ENCODE measurements at places on chromosomes 11 and 22. TPM values are rescaled to one million over a fixed set of nuclear protein-coding genes. Genes with fewer than 3 reads are reported as not detected.
A peak's percentile ranks its signal among the peaks of the same experiment; 100 is the strongest.

GRCh38 chr11:126398721-126399120, 43.2 kb downstream of the ST3GAL4 start:
- H3K4me3 ChIP-seq: no peak overlapping the region
- H3K4me1 ChIP-seq: peaks cover 10% of the 10 kb centered on the region
- no peak for DNase-seq
- no peaks in the 10 kb centered on the region for H3K36me3 ChIP-seq
- H3K27ac ChIP-seq: no peak overlapping the region

GRCh38 chr11:111532365-111532709, 8.2 kb upstream of the LAYN start:
- no peaks in the 10 kb centered on the region for H3K4me1 ChIP-seq
- no peaks in the 10 kb centered on the region for H3K36me3 ChIP-seq
- no peak for DNase-seq

DNA sequence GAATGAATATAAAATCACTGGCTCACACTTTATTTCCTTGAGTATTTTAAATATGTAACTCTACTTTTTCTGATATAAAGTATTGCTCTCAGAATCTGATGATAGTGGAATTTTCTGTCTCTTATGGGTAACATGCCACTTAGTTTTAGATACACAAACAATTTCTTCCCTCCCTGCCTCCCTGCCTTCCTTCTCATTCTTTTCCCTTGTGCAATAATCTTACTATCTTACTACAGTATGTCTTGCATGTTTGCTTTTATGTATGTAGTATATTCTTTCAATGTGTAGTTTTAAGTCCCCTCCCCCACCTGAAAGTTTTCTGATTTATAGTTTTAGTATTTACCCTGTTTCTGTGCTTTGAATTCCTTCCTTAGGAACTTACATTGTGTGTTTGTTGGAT, 48.4 kb downstream of the INSC start:
- no peaks in the 10 kb centered on the region for H3K4me1 ChIP-seq
- DNase-seq: no peak
- no peak overlapping the region for H3K27ac ChIP-seq
- no peak overlapping the region for H3K4me3 ChIP-seq

The SEC14L6 gene
- not detected for total RNA-seq

The C11orf87 gene
- total RNA-seq: not detected

- peaks cover 9% of the 10 kb centered on the region for H3K4me1 ChIP-seq
- peak; percentile 64 for DNase-seq
- H3K27ac ChIP-seq: no peak overlapping the region
- H3K36me3 ChIP-seq: no peaks in the 10 kb centered on the region
- H3K4me3 ChIP-seq: no peak overlapping the region
- H3K27me3 ChIP-seq: no peaks in the 10 kb centered on the region
Measured at GRCh38 chr11:19316434-19316833, 75.7 kb upstream of the E2F8 start.

The OR8G5 gene
- total RNA-seq: not detected

DNA sequence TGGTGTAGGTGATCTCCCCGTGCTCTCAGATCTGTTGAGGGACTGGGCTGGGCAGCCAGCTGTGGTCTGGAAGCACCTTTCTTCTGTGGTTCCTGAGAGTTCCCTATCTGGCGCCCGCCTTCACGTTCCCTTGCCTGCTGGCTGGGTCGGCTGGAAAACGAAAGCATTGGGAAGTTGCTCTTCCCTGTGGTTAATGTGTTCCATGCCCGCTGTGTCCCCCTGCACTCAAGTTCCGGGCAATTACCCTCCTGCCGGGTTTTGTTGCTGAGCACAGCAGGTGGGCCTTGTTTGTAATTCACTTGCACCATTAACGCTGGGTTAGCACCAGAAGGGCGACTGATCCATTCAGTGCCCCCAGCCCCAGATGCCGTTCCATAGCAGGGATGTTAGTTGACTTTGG, 134.1 kb downstream of the GRIK4 start:
- peaks cover 6% of the 10 kb centered on the region for H3K27me3 ChIP-seq
- no peak overlapping the region for H3K4me3 ChIP-seq
- no peak overlapping the region for H3K27ac ChIP-seq
- no peaks in the 10 kb centered on the region for H3K36me3 ChIP-seq
- H3K4me1 ChIP-seq: no peaks in the 10 kb centered on the region
- DNase-seq: no peak

DNA sequence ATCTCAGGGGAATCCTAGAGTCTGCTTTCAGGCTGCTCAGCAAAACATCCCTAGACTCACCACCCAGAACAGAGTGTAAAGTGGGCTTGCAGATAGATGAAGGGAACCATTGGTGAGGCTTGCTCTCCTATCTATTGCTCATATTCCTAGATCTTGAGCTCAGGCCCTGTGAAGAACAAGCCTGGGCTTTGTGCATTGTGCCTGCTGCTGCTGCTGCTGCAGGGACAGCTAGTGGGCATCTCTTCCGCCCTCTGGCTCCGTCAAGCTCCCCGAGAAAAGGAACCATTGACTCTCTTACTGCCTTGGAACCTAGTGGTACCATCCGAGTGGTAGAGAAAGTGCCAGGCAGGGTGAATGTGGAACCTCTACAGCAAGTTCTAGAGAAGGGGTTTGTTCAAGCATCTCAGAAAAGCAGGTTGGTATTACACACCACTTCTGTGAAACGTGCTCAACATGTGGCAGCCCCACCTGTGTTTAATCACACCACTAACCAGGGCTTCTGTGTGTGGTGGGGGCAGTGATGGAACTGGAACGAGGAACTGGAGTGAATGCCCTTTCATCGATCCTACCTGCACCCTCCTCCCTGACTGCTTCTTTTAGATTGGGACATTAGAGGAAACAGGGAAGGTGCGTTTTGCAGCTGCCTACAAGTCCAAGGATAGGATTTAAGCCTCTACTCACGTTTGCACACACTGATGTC, 4.4 kb downstream of the BACE1-AS start:
- H3K27me3 ChIP-seq: no peaks in the 10 kb centered on the region
- H3K4me3 ChIP-seq: no peak overlapping the region
- H3K27ac ChIP-seq: no peak overlapping the region
- DNase-seq: no peak

DNA sequence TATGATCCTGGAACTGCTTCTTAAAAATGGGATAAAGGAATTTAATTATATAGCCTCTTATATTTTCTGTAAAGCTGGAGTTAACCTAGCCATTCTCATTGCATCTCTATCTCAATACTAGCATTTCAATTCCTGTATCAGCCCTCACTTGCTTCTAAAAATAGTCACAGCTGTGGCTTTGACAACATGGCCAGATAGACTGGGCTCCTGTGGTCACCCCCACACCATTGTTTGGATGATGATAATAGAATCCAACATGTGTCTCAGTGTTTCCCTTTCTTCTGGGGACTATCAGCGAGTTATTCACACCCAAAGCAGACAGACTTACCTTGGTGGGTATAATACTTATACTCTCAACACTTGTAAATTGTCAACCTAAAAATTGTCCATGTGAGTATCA, 6.9 kb downstream of the VWA5A start:
- no peak overlapping the region for H3K27ac ChIP-seq
- H3K4me3 ChIP-seq: no peak overlapping the region
- DNase-seq: no peak
- H3K4me1 ChIP-seq: no peaks in the 10 kb centered on the region

The ZP1 gene
- not detected for total RNA-seq

GRCh38 chr11:111514216-111515031, at the start of gene HOATZ:
TSS of gene HOATZ (plus strand) at chr11:111514778. CDS start at chr11:111514785, 7 bp downstream.
- H3K4me1 ChIP-seq: peaks cover 7% of the 10 kb centered on the region
- peak within 1 kb of the TSS; percentile 10 for H3K4me3 ChIP-seq
- H3K27me3 ChIP-seq: peaks cover 55% of the 10 kb centered on the region
- peak; percentile 60 for DNase-seq
- no peak within 1 kb of the TSS for H3K27ac ChIP-seq
- H3K36me3 ChIP-seq: no peaks in the 10 kb centered on the region

- H3K27me3 ChIP-seq: no peaks in the 10 kb centered on the region
- peak overlapping the region; percentile 68 for H3K4me3 ChIP-seq
- peak overlapping the region; percentile 89 for H3K27ac ChIP-seq
- peaks cover 49% of the 10 kb centered on the region for H3K4me1 ChIP-seq
Measured at GRCh38 chr22:24592058-24592850, 619 bp downstream of the LRRC75B start.

GRCh38 chr11:92387859-92388258, 163.2 kb downstream of the FAT3 start:
- H3K27ac ChIP-seq: no peak overlapping the region
- H3K36me3 ChIP-seq: no peaks in the 10 kb centered on the region
- no peak for DNase-seq
- H3K27me3 ChIP-seq: no peaks in the 10 kb centered on the region
- no peak overlapping the region for H3K4me3 ChIP-seq

- no peak for DNase-seq
- peaks cover 15% of the 10 kb centered on the region for H3K4me1 ChIP-seq
- H3K27me3 ChIP-seq: no peaks in the 10 kb centered on the region
- H3K4me3 ChIP-seq: no peak overlapping the region
- H3K36me3 ChIP-seq: no peaks in the 10 kb centered on the region
Measured at GRCh38 chr11:34363363-34364084, 5.7 kb upstream of the ABTB2 start.

DNA sequence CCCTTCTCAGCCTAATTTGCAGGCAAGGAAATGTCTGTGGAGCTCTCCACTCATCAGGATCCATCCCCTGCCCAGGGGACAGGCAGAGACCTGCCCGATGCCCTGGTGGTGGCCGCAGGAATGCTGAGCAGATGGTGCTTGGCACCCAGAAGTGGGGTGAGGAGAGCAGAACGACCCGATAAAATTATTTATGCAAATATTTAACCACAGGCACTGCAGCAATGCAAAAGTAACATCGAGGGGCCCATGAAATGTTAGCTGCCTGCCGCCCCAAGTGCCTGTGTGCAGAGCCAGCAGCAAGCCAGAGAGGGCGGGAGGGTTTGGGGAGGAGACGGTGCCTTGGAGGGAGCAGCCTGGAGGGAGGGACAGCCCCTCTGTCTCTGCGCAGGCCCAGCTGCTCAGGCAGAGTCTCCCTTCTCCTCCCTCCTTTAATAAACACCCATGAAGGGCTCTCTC, 205.5 kb downstream of the CTTN start:
- no peak for DNase-seq
- no peak overlapping the region for H3K27ac ChIP-seq
- no peaks in the 10 kb centered on the region for H3K27me3 ChIP-seq
- H3K36me3 ChIP-seq: no peaks in the 10 kb centered on the region
- no peaks in the 10 kb centered on the region for H3K4me1 ChIP-seq

The DLG2 gene
- total RNA-seq: 19.1 TPM

The SLC22A6 gene
- total RNA-seq: not detected

DNA sequence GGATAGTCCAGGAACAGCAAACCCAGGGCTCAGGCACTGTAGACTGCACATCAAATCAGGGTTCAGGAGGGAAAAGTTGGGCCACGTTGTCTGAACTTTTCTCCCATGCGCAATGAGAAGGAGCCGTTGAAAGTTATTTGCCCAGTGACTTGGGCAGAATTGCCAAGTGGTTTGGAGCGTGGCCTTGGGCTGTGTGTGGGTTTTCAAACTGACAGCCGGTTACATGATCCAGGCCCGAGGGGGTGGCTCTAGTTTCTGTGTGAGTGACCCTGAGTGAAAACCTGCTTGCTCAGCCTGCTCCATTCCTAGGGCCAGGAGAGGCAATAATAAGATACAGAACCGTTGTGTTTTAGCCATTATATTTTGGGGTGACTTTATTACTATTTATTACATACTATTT, 20.3 kb downstream of the MB start:
- no peak overlapping the region for H3K27ac ChIP-seq
- H3K4me3 ChIP-seq: no peak overlapping the region
- H3K4me1 ChIP-seq: peaks cover 22% of the 10 kb centered on the region

The RBM4B gene
- not detected for total RNA-seq

The DRD2 gene
- not detected for total RNA-seq

- H3K27ac ChIP-seq: no peak overlapping the region
- no peak for DNase-seq
- H3K36me3 ChIP-seq: no peaks in the 10 kb centered on the region
- H3K4me1 ChIP-seq: no peaks in the 10 kb centered on the region
- H3K27me3 ChIP-seq: no peaks in the 10 kb centered on the region
Measured at GRCh38 chr11:107179829-107180228, 161.6 kb upstream of the GUCY1A2 start.

The RPS6KA4 gene
- 103 TPM for total RNA-seq

The TTC36 gene
- not detected for total RNA-seq

DNA sequence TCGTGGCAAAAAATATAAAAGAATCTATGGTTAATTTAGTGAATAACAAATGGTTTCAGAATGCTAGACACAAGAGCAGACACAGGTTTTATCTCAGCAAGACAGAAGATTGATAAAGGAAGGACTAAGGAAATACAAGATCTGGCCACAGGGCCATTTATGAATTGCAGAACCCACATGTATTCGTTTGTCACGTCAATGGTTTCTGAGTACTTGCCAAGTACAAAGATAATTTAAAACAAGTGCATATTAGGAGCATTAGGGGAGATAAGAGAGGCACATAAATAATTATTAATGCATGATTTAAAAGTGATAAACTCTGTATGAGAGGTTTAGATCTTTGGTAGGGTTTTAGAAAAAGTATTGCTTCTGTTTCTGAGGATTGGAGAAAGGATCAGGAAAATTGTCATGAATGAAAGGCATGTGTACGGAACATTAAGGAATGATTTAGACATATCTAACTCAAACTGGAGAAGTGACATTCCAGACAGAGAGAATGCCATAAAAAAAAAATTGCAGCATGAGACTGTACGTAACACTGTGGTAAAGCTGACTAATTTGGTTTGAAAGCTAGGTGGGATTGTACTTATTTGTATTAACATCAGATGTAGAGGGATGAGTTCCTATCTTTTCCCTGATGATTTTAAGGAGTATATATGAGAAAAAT, 727.1 kb downstream of the NELL1 start:
- H3K4me3 ChIP-seq: no peak overlapping the region
- no peak overlapping the region for H3K27ac ChIP-seq
- no peaks in the 10 kb centered on the region for H3K27me3 ChIP-seq

GRCh38 chr11:86278226-86278625, 23.8 kb upstream of the HIKESHI start:
- no peaks in the 10 kb centered on the region for H3K27me3 ChIP-seq
- no peak overlapping the region for H3K27ac ChIP-seq
- H3K36me3 ChIP-seq: peaks cover 14% of the 10 kb centered on the region
- H3K4me1 ChIP-seq: peaks cover 9% of the 10 kb centered on the region

DNA sequence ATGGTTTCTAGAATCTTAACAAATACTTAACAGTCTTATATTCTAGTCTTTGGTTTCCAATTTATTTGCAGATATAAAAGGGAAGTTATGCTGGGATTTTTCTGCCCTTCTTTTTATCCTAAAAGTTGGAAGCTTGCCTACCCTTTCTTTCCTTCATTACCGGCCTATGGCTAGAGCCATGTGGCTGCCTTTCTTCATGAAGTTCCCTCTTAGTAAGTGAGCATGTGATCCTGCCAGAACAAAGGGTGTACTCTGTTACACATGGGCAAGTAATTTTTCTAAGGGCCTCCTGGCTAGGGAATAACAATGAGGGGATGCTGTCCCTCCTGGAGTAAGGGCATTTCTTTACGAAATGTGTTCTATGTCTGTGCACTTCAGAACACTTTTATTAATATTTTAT, 252.1 kb upstream of the PITPNB start:
- no peak overlapping the region for H3K4me3 ChIP-seq
- no peak for DNase-seq
- H3K36me3 ChIP-seq: no peaks in the 10 kb centered on the region
- H3K27me3 ChIP-seq: no peaks in the 10 kb centered on the region

Measured in stomach (tissue), 19 donors.